Fibroblast of lung (primary cell): ENCODE measurements at places on chromosomes 6 and 20. TPM values are rescaled to one million over a fixed set of nuclear protein-coding genes. Genes with fewer than 3 reads are reported as not detected.

AIF1 gene
- not detected in 2 replicates for total RNA-seq

PMEPA1 gene
- 0.33 and 1.0 TPM in 2 replicates for total RNA-seq

PTCRA gene
- not detected in 2 replicates for total RNA-seq

SLC17A4 gene
- not detected in 2 replicates for total RNA-seq

BHLHE23 gene
- total RNA-seq, result not detected in 2 replicates

BMP6 gene
- total RNA-seq, result under 0.01 TPM in 2 replicates

TREM1 gene
- total RNA-seq, result 0.26 TPM in 1 of 2 replicates, not detected in the other

POU5F1 gene
- total RNA-seq, result under 0.01 TPM in 2 replicates

NNAT gene
- 0.26 and 0.83 TPM in 2 replicates for total RNA-seq
